NCI-H1105 (cell line): ENCODE measurements at places on chromosomes 1 and 21.
A peak's percentile ranks its signal among the peaks of the same experiment; 100 is the strongest.

DNA sequence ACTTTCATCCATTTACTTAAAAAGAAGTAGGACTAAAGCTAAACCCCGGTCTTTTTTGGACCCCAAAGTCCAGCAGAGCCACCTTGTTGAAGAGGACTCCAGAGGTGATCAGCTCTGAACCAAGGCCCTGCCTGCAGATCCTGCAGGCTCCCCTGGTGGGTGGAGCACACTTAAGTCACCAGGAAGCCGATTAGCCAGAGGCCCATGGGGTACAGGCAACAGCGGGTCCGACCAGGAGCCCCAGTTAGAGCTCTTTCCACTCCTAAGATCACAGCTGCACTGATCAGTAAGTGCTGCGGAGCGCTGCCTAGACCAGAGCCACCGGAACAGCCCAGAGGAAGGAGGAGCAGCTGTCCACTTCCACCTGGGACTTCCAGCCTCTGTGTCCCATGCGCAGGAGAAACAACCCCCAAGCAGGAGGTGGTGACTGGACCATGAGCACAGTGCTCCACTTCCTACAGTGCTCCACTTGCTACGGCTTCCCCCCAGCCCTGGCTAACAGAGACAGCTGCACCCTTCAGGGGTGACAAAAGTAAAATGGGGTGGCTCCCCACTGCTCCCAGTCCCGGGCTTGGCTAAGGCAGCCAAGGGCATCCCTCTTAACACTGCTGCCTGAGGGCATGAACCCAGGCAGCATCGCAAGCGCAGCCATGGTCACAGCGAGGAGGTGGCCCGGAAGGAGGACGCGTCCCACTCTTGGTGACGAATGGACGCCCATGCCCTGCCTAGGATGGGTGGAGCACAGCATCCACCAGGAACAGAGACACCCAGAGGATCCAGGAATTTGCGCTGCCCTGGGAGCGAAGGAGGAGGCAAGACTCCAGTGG, 58.0 kb downstream of the NPHP4 start:
- no peak for DNase-seq

DNA sequence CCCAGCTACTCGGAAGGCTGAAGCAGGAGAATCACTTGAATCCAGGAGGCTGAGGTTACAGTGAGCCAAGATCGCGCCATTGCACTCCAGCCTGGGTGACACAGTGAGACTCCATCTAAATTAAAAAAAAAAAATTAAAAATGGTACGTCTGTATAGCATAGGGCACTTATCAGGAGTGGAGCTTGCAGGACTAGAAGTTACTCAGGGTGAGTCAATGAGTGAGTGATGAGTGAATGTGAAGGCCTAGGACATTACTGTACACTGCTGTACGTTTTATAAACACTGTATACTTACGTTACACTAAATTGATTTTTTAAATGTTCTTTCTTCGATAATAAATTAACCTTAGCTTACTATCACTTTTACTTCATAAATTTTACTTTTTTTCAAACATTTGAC, 183.6 kb downstream of the NR5A2 start:
- DNase-seq, result no peak

DNA sequence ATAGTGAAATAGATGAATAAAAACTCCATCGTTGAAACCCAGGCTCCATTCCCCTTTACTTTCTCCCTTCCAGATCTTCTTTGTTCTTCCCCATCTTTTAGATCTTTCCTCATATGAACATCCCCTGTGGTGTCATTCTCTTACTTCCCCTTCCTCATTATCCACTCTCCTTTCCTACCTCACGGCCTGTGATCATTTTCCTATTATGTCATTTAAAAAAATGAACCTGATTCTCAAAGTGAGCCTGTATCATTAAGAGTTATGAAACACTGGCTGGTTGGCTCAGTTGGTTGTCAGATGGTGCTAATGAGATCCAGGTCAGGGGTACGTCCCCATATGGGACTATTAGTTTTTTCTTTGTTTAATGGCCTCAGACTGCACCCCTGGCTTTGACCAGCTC, 38.3 kb downstream of the TCEANC2 start:
- DNase-seq, result no peak

GRCh38 chr1:168762473-168762872, 33.5 kb upstream of the DPT start:
- no peak for DNase-seq

GRCh38 chr1:167562702-167563101, 9.1 kb upstream of the CREG1 start:
- no peak for DNase-seq

DNA sequence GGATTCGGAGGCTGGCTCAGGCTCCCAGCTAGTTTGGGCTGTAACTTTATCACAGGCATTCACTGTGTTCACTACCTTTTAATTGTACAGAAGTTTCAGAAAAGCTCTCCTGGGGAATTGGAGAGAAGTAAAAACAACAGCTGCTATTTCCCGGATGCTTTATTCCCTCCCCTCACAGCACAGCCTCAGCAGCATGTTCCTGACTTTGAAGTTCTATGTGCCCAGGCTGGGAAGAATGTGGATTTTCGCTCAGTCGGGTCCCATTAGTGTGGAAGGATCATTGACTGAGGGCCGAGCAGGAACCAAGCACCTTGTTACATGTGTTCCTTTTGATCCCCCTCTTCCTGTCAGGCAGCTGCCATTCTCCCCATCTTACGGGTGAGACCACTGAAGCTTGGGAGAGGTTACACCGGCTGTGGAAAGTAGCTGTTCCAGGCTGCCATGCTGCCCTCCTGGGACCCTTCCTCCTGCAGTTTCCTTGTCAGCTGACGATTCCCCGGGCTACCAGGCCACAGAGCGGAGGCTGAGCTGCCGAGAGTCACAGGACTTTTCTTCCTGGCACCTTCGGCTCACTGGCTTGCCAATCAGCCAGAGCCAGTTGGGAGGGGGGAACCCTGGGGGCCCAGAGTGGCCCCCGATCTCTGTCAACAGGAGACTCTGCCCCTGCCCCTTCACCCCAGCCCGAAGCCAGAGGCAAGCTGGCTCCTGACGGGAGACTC, 223.1 kb upstream of the TMEM51 start:
- no peak for DNase-seq

DNA sequence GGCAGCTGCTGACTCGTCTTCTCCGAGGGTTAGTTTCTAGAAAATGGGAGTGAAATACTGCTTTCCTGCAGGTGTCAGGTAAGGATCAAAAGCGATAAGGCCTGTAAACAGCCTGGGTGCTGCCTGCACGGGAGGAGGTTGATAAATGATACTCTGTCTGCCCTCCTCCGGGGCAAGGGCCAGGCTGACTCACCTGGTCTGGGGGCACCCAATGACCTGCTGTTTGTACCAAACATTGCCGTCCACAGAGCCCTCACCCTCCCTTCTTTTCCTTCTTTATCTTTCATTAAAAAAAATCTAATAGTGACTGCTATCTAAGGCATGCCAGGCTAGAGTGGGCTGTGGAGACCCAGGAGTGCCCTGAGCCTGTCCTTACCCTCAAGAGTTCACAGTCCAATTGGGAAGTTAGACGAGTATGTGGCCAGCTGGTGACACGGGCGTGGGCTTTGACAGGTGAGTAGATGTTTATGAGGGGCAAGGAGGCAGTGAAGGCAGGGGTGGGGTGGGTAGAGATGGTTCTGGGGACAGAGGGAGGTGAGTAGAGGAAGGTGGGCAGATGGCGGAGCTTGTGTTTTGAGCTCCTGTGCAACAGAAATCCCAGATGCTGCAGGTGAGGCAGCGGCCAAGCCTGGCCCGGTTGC, 16.2 kb downstream of the EDN2 start:
- DNase-seq, result no peak

DNA sequence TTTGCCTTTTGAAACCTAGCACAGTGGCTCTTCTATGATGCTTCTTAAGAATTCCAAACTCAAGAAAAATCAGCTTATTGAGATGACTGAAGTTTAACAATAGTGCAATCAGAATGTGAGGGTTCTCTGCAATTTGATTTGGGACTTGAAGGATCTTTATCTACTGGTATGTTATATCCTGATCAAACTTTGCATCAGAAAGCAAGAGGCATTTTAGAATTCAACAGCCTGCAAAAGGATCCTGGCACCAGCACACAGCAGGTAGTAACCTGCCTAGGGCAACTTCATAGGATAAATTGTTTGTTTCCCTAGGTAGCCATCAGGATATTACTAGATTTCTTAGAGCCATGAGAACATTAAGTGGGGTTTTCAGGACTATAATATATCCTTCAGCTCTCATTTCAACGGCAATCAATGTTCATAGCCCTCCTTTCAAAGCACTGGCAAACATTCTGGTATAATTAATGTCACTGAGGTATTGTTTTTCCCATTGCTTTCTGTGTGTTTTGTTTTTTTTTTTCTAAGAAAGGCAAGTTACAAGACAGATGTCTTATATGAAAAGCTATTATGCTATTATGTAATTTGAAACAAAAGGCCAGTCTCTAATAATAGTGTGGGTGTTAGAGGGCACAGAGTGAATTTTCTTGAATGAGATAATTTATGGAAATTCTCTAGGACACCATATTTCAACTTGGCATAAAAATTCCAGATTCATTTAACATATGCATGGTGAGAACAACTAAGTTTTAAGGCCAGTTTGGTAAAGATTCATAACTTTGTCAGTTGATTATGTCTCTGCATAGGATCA, 34.5 kb downstream of the NTNG1 start:
- DNase-seq, result peak; percentile 70

- DNase-seq, result no peak
Measured at GRCh38 chr1:44862829-44863401, 19.9 kb upstream of the PTCH2 start.

DNA sequence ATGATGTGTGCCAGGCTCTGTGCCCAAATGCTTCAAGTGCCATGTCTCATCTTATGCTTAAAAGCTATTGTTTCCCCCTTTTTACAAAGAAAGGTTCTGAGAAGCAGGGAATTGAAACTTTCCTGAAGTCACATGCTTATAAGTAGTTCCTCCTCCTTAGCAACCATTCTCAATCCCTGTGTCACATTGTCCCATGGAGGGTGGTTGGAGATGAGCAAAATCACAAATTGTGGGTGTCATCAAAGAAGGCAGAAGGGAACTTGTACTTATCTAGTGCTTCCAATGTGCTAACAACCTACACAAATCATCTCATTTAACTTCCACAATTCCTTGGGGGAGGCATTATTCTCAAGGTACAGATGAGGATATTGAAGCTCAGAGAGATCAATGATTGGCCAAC, 10.1 kb upstream of the ERICH3 start:
- DNase-seq, result no peak

DNA sequence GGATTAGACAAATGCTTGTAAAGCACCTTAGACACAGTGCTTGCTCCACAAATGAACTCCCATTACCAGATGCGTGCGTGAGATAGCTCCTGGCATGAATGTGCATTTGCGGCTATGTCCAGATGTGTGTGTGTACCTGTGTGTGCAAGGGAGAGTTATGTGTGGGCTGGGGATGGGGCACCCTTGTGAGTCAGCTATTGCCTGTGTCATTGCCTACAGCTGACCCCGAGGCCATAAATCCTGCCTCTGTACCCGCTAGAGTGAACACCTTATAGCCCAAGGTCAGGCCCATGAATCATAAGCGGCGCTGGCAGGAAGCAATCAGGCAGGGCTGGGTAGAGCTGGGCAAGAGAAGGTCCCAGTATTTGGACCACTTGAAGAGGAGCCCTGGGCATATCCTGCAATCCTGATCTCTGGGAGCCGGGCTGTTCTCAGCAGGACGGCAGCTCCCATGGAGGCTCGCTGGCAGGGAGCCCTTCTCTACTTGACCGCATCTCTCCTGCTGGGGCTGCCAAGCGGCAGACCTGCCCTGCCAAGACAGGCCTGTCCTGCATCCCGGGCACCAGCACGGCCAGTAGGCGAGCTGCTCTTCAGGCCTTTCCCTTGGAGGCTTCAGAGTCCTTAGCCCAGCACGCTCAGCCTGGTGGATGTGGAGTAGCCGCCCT, 86.4 kb downstream of the TMEM53 start:
- no peak for DNase-seq

GRCh38 chr1:56586502-56586901, 7.1 kb upstream of the PLPP3 start:
- no peak for DNase-seq

GRCh38 chr1:16369821-16370220, 2.8 kb downstream of the SZRD1 start:
- no peak for DNase-seq

GRCh38 chr1:83718338-83718737, 280.6 kb downstream of the TTLL7 start:
- no peak for DNase-seq

DNA sequence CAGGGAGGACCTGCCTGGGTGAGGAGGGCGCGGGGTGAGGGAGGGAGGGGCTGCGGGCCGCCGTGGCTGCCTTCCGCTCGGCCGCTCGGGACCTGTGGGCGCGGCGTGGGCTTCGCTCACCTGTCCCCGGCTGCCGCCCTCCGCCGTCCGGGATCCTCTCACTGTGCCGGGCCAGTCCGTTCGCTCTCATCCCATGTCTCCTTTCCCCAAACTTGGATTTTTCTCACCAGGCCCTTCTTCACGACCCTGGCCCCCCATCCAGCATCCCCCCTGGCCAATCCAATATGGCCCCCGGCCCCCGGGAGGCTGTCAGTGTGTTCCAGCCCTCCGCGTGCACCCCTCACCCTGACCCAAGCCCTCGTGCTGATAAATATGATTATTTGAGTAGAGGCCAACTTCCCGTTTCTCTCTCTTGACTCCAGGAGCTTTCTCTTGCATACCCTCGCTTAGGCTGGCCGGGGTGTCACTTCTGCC, 362 bp downstream of the ZBTB48 start:
- no peak for DNase-seq

GRCh38 chr1:180157576-180158057, 2.9 kb downstream of the QSOX1 start:
- peak; percentile 23 for DNase-seq

GRCh38 chr1:38028671-38029070, 16.1 kb downstream of the UTP11 start:
- DNase-seq, result no peak

DNA sequence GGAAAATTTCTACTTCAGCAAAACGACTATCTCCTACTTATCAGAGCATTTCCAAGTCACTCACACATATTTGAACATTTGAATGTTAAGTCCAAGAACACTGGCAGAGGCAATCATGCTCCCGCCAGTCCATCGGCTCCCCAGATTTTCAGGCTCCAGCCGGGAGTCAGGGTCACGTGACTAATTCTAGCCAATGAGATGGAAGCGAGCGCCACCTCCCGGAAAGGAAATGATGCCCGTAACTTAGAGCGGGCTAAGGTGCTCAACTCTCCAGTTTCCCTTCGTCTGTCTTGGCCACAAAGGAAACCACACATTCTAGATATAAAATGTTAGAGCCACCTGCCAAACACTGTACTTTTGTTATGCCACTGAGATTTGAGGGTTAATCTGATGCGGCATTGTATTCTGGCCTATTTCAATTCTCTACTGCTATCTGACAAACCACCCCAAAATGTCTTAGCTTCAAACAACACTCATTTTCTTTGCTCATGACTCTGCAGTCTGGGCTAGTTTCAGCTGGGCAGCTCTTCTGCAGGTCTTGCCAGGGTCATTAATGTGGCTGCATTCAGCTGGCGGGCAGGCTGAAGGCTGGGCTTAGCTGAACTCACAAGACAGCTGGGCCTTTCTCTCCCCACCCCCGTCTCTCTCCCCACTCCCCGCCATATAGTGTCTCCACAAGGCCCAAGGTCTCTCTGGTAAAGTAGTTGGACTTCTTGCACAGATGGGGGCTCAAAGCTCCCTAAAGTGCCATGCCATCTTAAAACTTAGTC, 16.5 kb upstream of the LHX4 start:
- DNase-seq, result no peak

- no peak for DNase-seq
Measured at GRCh38 chr1:27487966-27488884, 1.7 kb downstream of the WASF2 start.

GRCh38 chr1:50208756-50209155, 100.0 kb downstream of the ELAVL4 start:
- DNase-seq, result no peak

GRCh38 chr1:49351768-49352167, 575.1 kb upstream of the BEND5 start:
- DNase-seq, result no peak

GRCh38 chr1:170410401-170411166, 121.4 kb upstream of the GORAB start:
- DNase-seq, result no peak
